ENCODE measurements at places on chromosomes 5 and 9.

DNA sequence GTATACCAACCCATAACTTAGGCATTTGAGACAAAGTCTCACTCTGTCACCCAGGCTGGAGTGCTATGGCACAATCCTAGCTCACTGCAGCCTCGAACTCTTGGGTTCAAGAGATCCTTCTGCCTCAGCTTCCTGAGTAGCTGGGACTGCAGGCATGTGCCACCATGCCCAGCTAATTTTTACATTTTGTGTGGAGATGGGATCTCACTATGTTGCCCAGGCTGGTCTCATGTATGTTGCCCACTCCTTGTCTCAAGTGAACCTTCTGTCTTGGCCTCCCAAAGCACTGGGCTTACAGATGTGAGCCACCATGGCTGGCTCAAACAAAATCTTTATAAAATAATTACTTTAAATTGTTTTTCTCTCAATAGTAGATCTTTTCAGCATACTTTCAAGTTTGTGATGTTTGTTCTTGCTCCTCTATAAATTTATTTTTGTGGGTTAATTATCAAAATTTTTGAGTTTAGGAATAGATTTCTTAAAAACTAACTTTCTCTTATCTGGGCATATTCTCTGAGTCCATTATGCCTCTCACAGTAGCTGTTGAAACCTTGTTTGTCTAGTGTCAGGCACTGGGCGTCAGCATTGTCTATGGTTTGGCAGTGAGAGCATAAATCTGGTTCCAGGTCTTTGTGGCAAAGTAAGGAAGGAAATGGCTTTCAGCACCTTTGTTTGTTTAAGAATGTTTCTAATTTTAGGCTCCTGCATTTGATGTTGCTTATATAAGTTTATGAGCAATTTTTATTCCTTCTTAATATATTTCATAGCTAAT, 38.7 kb downstream of the NLN start:
- no peak for DNase-seq

DNA sequence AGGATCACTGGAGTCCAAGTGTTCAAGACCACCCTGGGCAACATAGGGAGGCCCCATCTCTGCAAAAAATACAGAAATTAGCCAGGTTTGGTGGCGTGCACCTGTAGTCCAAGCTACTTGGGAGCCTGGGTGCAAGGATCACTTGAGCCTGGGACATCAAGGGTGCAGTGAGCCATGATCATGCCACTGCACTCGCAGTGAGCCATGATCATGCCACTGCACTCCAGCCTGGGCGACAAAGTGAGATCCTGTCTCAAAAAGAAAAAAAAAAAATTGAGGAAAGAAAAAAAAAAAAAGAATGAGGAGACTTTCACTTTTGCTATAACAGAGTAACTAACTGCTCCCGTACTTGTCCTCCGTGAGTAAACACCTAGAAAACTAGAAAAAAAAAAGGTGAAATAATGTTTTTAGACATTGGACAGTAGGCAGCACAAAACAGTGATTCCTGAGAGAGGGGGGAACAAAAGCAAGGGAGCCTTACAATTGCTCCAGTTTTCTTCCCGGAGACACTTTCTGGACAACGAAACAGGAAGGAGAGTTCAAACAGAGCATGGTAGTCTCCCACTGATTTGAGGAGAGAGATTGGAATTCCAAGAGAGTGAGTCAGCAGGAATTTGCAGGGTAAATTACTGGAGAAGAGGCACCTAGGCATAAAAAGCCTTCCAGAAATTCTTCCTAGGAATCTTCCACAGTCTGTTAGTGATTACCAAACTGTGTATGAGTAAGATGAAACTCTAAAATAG, 6.9 kb upstream of the ZBTB5 start:
- no peak for DNase-seq

DNA sequence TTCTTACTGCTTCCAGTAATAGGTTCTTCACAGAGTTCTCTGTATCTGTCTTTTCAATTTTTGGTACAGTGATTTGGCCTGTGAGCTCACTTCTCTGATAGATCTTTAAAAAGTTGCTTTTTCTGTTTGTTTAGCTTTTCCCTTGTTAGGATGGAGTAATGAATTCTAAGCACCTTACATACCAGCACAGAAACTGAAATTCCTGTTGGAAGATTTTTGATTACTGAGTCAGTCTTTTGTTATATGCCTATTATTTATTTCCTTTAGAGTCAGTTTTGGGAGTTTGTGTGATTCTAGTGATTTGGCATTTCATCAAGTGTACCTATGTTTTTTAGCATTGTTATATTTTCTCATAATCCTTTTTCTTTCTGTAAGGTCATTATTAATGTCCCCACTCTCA, 37.6 kb upstream of the IPPK start:
- DNase-seq = no peak

DNA sequence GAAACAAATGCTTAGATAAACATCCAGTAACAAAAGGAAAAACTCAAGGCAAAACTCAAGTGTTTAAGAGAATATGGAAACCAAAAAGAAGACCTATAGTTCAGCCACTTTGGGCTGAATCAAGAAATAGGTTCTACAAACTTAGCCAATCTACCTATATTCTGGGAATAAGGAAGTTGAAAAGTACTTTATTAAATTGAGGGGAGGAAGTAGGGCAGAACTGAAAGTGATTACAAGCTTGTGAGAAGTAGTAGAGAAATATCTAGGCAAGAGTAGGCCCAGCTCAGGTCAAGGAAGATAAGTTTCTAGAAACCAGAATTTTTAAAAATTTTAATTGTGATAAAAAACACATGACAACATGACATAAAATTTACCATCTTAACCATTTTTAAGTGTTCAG, 384.8 kb upstream of the PCSK5 start:
- no peak for DNase-seq

GRCh38 chr5:165209101-165209727, 1703.8 kb downstream of the MAT2B start:
- no peak for DNase-seq
